ENCODE measurements at places on chromosomes 12 and 14. TPM values are rescaled to one million over a fixed set of nuclear protein-coding genes. Genes with fewer than 3 reads are reported as not detected.
A peak's percentile ranks its signal among the peaks of the same experiment; 100 is the strongest.

The RND1 gene
- polyA plus RNA-seq, result 3.1 TPM

The APOF gene
- polyA plus RNA-seq, result 0.09 TPM

The LGR5 gene
- 22.0 TPM for polyA plus RNA-seq

The ZNF891 gene
- polyA plus RNA-seq, result 2.9 TPM

The KLRB1 gene
- 3.8 TPM for polyA plus RNA-seq

The ATP6V1D gene
- polyA plus RNA-seq, result 185 TPM

The ZC2HC1C gene
- polyA plus RNA-seq, result 7.2 TPM

The ADAM21 gene
- polyA plus RNA-seq, result 0.85 TPM

The RDH12 gene
- 0.46 TPM for polyA plus RNA-seq

The PTCSC3 gene
- 0.19 TPM for polyA plus RNA-seq

The RNU4-1 gene
- not detected for polyA plus RNA-seq

The SLC4A8 gene
- polyA plus RNA-seq, result 5.1 TPM

The ARHGDIB gene
- polyA plus RNA-seq, result 64.5 TPM

- no peak for DNase-seq
Observed at GRCh38 chr14:90300611-90301047, 31.1 kb downstream of the NRDE2 start.

GRCh38 chr14:68947802-68948201 is 31.3 kb downstream of the ACTN1 start:
- DNase-seq, result no peak

DNA sequence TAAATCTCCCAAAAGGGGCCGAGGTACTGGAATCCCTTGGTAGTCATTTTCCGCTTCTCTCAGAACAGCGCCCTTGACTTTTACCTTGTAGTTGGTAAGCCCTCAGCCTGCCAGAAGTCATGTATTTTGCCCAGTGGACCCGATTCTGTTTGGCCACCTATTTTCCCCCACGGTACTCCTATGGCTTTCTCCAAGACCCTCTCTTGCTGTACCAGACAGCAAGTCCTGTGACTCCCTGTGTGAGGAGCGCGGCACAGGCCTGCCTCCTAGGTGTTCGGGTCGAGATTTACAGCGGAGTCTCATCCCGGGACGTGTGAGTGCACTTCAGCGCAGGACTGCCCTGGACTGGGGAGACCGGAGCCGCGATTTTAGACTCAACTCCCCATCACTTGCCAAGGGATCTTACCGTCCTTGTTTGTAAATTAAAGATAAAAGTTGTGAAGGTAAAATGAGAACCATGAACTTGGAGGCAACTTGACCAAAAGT is 1.1 kb upstream of the MBD6 start:
- DNase-seq, result peak; percentile 41

DNA sequence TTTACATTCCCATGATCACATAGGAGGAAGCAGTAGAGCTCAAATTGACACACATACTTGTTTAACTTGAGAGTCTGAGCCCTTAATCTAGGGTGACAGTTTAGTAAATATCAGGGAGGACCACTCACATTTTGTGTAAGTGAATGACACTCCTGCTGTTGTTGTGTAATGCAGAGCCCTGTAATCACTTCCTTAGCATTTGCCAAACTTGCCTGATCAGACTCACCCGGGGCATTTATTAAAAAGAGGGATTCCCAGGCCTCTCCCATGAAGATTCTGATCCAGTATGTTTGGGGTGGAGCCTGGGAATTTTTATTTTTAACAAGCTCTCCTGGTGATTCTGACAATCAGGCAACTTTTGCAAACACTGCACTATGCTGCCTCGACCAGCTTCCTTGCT is 119.6 kb downstream of the NUAK1 start:
- DNase-seq, result no peak

GRCh38 chr12:81360916-81361315 is 283.0 kb downstream of the ACSS3 start:
- DNase-seq, result no peak

DNA sequence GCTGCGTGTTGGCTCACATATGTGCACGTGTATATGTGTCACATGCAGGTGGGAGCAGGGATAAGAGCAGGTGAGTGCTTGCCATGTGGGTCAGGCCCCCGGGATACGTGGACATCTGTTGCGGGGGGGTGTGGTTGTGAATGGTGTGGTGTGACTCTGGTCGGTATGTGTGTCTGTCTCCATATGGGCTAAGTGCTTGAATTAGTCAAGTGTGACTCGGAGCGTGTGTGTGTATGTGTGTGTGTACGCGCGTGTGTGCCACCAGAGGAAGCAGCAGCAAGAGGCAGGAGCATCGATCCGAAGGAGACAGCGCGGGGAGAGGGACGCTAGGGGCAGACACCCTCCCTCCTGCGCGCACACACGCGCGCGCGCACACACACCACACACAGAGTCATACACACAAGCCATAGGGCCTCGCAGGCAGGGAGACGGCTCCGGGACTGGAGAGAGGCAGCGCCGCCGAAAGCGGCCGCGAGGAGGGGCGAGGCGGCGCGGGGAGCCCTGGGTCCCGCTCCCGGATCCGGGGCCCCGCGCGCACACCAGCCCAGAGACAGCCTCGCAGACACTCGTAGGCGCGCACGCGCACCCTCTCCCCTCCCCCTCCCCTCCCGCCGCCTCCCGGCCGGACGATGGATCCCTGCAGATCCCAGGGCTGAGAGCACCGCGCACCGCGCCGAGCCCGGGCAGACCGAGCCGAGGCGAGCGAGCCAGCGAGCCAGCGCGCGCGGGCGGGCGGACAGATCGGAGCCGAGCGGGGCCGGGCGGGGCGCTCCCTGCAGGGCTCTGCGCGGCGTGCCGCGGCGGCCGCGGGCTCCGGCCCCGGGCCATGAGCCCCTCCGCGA is at the start of gene ASIC1:
Gene ASIC1 (plus strand): TSS at position 597 of the 842 bp plus-strand sequence. CDS start 1,171 bp downstream, outside the sequence.
- no peak for DNase-seq

GRCh38 chr12:5185435-5186069 is 141.9 kb downstream of the KCNA5 start:
- DNase-seq, result no peak

DNA sequence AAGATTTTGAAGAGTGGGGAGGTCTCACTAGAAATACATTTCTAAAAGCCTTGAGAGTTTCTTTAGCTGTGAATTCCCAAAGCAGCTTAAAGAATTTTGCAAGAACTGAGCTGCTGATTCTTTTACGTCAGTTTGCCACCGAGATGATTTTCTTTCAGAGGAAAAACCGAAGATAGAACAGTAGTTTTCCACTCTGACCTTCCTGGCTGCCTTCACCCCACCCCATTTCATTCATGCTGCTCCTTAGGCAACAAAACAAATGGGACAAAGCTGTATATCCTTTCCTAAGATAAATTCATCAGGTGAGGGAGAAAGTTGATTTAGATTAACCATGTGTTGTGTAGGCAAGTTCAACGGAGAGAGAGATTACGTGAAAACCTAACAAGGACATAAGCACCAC is 947.0 kb downstream of the GALC start:
- DNase-seq, result no peak

- DNase-seq, result no peak
Observed at GRCh38 chr12:62931477-62931876, 3.5 kb downstream of the PPM1H start.

DNA sequence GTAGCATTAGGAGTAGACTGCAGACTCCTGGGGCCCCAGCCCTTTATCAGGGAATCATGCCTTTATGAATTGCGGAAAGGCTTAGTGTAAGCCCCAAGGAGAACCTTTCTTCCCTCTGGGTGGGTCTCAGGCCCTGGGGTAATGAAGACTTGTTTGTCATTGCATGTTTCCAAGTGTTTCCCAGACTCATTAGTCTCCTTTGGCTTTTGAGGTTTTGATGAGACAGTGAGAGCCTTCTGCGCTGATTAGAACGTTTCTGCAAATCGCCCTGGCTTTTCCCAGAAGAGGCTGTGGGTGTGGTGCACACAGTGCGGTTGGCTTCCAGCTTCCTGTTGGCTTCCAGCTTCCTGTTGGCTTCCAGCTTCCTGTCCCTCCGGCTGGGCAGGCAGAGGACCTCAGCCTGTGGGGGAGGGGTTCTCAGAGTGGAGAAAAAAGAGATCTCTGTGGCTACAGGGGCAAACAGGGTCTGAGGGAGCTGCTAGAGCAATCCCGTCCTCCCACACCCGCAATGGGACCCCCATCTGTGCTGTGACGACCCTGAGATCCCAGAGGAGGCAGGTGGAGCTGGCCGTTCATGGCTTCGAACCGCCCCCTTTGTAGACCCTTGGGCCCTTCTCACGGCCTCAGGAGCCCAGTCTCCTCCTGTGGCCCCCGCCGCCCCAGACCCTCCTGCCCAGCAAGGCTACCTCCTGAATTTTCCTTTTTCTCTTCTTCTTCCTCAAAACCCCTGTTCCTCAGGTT is 42.1 kb downstream of the GPR68 start:
- DNase-seq, result no peak

- DNase-seq, result no peak
Observed at GRCh38 chr12:110744601-110745264, 2.0 kb upstream of the PPP1CC start.

- DNase-seq, result no peak
Observed at GRCh38 chr12:111186347-111186746, 182.5 kb downstream of the PHETA1 start.

DNA sequence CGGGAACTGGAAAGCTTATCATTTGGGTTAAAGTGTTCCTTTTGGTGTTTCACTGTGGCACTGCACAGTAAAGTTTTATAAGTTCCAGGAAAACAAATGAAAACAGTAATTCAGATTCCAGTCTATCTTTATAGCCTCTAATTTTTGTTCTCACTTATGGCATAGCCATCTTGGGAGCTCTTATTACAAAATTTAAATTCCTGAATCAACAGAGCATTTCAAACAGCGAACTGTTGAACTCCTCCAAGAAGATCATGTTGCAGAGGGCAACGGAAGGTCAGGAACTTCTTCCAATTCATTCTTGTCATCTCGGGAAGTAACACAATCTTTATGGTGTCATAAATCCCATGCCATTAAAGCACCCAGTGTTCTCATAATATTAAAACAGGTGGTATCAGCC is 229.1 kb downstream of the KCNC2 start:
- peak; percentile 88 for DNase-seq

DNA sequence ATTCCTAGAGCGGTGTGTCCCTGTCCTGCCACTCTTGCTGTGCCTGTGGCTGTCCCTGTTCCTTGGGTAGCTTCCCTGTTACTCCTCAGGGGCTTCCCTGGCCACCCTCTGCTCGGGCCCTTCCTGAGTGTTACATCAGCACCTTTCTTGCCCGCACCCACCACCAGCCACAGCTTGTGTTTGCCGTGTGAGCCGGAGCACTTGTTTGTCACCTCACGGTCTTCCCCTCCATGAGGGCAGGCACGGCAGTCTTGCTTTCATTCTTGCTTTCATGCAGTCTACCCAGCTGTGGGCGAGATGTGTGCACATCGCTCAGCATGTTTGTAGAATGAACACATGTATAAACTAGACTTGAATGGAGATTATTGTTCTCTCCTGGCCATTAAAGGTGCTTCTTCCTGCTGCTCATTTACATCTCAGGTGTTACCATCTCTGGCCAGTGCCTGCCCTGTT is 42.0 kb downstream of the TRAF3 start:
- DNase-seq, result no peak

GRCh38 chr14:60212503-60213371 is 36.3 kb upstream of the PPM1A start:
- no peak for DNase-seq

GRCh38 chr12:51345681-51346080 is 798 bp downstream of the CELA1 start:
- DNase-seq, result no peak

DNA sequence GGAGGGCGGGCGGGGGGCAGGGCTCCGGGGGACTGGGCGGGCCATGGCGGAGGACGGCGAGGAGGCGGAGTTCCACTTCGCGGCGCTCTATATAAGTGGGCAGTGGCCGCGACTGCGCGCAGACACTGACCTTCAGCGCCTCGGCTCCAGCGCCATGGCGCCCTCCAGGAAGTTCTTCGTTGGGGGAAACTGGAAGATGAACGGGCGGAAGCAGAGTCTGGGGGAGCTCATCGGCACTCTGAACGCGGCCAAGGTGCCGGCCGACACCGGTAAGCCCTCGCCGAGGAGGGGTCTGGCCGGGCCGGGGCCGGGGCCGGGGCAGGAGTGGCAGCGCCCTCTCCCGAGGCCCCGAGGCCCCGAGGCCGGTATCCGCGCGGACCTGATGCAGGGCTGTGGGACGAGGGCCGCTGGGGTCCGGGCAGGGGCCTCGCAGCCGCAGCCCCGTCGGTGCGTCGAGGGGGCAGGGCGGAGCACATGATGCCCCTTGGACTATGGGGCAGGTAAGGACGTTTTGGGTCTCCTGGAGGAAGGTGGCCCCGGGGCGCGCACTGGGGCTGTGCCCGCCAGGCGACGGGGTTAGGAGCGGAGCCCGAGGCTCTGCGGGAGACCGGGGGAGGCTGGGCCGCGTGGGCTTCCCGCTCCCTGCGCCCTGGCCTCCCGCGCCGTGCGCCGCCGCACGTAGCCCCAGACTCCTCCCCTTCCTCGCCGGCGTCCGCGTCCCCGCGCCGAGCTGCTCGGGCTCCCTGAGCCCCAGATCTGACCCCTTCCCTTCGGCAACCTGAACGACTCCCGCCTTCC is at the start of gene TPI1:
Gene TPI1 (plus strand): TSS at position 119 of the 798 bp plus-strand sequence. CDS start 36 bp downstream, at position 155.
- DNase-seq, result no peak

DNA sequence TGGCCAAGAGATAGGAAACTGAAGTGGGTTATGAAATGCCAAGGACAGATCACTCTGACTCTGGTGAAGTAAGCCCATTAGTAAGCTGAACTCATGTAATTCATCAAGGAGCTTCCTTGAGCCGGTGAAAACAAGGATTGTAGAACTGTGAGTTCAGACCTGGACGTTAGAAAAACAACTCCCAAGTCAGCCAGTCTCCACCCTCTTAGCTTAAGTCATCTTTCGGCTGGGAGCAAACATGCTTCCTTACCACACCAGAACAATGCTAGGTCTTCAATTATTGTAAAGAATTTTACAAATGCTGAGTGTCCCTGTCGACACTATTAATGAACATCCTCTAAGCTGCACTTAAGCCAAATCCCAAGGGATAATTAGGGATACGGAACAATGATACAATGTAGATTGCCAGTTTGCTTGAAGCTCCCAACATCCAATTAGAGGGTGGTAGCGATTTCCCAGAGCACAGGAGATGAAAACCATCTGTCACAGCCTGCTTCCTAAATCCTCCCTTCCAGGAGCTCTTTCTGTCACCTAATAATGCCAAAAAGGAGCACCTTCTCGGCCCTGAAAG is 45.7 kb upstream of the VASH1 start:
- DNase-seq, result no peak

GRCh38 chr12:132218915-132219314 is 74.7 kb downstream of the NOC4L start:
- no peak for DNase-seq

DNA sequence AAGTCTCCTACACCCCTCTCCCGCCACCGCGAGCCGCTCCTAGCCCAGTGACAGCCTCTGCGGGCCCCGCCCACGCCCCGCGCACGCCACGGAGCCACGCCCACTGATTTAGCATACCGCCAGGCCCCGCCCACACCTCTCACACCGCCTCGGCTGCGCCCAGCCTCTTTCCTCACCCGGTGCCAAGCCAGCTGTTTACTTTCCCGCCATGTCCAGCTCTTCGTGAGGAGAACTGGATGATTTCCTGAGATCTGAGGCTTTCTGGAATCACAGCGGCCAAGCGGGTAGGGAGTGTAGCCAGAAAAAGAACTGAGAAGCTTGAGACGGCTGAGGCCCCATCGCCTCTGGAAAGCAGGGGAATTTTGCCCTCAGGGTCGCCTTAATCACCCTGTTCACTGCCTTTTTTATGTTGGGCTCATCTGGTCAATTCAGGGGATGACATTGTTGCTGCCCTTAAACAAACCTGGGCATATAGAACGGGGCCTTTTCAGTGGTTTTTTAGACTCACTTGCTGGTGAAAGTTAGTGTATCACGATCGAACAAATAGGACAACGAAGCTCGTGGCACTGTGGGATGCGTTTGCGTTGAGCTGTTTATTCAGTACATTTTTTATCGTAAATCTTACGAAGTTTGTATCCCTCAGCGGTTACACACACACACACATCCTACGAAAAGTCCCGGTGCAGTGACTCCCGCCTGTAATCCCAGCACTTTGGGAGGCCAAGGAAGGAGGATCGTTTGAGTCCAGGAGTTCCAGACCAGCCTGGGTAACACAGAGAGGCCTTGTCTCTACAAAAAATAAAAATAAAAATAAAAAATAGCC is at the start of gene RNF212B:
Gene RNF212B (plus strand): TSS at position 165 of the 823 bp plus-strand sequence. CDS start 2,410 bp downstream, outside the sequence.
- no peak for DNase-seq
